ENCODE measurements at places on chromosomes 6 and 20.
A peak's percentile ranks its signal among the peaks of the same experiment; 100 is the strongest.

DNA sequence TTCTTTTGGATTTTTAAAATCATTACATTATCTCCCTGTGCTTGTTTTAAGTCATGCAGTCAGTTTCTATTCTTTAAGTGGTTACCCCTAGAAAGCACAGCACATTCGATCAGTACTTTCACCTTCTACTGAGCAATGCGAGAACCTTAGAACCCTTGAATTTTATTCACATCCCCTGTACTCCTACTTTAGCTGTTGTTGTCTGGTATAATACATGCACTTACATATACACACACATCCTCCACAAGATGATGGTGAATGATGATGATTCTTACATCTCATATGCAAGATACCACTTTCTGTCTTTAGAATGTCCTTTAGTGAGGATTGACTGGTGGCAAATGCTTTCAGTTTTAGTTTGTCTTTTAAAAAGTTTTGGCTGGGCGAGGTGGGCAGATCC lies 5.7 kb downstream of the CDC40 start:
- no peak for DNase-seq

DNA sequence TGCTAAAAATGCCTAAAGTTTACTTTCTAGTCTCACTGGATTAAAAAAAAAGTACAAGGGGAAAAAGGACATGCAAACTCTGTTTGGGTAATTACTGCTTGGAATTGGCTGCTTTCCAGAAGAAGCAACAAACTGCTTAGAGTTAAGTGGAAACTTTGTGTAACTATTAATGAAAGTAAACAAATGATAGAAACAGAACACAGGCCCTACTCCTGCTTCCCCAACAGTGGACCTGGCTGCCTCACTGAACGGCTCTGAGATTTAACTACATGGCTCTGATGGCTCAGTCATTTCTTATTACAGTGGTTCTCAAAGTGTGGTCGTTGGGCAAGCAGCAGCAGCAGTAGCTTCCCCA lies 108.5 kb downstream of the MAN1A1 start:
- DNase-seq: no peak

GRCh38 chr6:116034327-116034726 lies 26.4 kb downstream of the FRK start:
- DNase-seq: no peak

DNA sequence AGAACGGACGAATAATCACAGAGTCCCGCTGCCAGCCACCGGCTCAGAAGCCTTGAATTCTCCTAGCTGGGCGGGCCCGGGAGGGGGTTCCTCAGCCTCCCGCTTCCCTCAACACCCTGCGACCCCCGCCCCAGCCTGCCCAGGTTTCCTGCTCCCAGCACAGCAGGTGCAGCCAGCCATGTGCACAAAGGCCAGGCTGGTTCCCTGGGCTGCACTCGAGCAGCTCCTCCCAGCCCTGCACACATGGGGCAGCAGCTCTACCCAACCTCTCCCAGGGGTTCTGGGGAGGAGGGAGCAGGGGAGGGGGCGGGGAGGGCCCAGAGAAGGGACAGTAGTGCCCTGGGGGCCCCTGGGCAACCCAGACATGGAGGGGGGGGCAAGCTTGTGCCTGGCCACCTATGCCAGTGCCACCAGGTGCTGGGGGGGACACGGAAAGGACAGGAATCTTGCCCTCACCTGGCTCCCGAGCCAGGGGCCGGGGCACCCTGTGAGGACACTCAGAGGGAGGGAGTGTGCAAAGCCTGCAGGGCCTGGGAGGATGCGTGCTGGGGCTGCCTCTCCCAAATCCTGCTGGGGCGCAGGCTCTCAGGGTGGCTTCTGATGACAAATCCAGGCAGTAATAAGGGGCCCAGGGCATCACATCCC lies 1.2 kb upstream of the NTSR1 start:
- no peak for DNase-seq

GRCh38 chr20:5448449-5449118 lies 131.8 kb upstream of the PROKR2 start:
- DNase-seq: peak; percentile 77

DNA sequence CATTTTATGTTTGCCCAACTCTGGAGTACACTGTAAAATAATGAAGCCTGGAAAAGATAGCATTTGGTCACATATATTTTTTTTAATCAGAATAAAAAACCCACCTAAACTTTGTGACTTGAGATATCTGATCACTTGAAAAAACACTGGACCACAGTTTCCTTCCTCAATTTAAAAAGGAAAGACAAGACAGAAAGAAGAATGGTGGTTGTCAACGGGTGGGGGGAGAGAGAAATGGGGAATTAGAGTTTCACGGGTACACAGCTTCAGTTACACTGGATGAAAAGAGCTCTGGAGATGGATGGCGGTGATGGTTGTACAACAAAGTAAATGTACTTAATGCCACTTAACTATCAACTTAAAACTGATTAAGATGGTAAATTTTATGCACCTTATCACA lies 14.7 kb upstream of the DST start:
- no peak for DNase-seq

- peak; percentile 78 for DNase-seq
Measured at GRCh38 chr6:106339334-106340029, 13.9 kb upstream of the ATG5 start.

DNA sequence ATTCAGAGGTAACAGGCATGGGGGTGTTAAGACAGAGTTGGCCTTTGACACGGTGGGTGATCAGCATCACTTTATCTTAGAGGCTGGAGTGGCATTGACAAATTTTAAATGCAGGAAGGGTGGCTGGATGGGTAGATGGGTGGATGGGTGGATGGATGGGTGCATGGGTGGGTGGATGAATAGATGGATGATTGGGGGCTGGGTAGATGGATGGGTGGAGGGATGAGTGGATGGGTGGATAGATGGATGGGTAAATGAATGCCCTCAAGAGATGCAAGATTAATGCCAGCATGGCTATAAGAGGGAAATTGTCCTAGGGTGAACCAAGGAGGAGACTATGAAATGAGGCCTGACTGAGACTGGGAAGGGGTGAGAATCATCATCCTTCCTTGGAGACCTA lies 18.4 kb downstream of the ITPR3 start:
- DNase-seq: no peak

DNA sequence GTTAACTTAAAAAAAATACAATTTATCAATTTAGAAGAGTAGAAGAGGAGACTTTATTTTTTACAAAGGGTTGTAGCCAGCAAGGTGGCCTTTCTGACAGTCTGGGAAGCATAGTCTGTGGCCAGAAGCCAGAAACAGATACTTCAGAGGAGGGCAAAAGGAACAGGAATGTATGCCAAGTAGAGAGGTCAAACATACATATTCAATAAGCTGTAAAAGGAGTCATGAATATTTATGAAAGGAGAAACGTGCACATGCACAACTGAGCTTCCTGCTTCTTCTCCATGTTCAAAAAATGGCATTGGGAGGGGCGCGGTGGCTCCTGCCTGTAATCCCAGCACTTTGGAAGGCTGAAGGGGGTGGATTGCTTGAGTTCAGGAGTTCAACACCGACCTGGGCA lies 43.9 kb upstream of the FAM184A start:
- no peak for DNase-seq

- DNase-seq: no peak
Measured at GRCh38 chr20:51091406-51092195, 68.7 kb upstream of the KCNG1 start.

DNA sequence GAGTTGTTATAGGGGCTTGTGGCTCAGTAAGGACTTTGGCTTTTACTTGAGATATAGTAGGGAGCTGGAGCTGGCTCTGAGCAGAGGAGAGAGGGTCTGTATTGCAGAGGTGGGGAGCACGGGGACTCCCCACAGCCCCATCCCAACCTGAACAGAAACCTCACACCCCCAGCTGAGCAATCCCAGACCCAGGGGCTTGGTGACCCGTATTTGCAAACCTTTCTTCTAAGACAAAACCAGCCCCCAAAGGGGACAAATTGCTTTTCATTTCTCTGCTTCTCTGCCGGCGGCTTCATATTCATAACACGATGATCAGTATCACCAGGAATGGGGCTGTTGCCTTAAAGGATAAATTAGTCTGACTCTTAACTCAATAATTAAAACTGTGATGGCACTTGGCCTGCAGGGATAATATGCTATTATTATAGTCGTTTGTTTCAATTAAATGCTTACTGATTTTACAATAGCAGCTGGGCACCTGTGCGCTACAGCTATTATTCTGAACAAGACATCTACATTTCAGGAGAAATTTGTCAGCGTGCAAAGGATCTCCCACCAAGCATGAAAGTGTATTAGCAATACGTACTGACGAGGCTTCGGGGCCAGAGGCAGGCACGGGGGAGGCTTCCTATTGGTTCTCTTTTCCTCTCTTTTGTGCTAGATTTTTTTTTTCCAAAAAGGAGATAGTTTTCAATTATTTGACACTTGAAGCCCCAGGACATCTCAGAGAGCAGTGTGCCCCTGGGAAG lies 118.1 kb downstream of the TOX2 start:
- no peak for DNase-seq
